ENCODE measurements at places on chromosomes 1 and 21. TPM values are rescaled to one million over a fixed set of nuclear protein-coding genes. Genes with fewer than 3 reads are reported as not detected.

The FOXE3 gene
- not detected for total RNA-seq

The SYNC gene
- 4.8 TPM for total RNA-seq

The RLF gene
- total RNA-seq: 9.0 TPM

The NLRP3 gene
- 10.3 TPM for total RNA-seq

The RCC1 gene
- total RNA-seq: 163 TPM

The SPRR1A gene
- total RNA-seq: not detected

The ASTN1 gene
- 0.33 TPM for total RNA-seq

The RBBP4 gene
- 175 TPM for total RNA-seq

The FNDC5 gene
- total RNA-seq: 1.4 TPM

The RGS18 gene
- total RNA-seq: not detected

The LCE3D gene
- not detected for total RNA-seq

The GSTM5 gene
- 0.03 TPM for total RNA-seq

The DYNLT5 gene
- total RNA-seq: not detected

The MAEL gene
- 0.13 TPM for total RNA-seq

The CXADR gene
- total RNA-seq: 14.3 TPM

The EXTL1 gene
- total RNA-seq: not detected

The SLC9C2 gene
- total RNA-seq: not detected

The GOLT1A gene
- total RNA-seq: not detected

The NCDN gene
- total RNA-seq: 57.6 TPM

The PSMG1 gene
- total RNA-seq: 157 TPM

The INSRR gene
- not detected for total RNA-seq

The GPR37L1 gene
- not detected for total RNA-seq

The INAVA gene
- not detected for total RNA-seq

The RIPPLY3 gene
- not detected for total RNA-seq

The SAMD13 gene
- 0.79 TPM for total RNA-seq

The NBPF4 gene
- total RNA-seq: not detected

The NTMT2 gene
- not detected for total RNA-seq

The FCRL5 gene
- not detected for total RNA-seq

The ADGRL4 gene
- total RNA-seq: 63.2 TPM

The ARHGEF16 gene
- total RNA-seq: 0.05 TPM

The FAM177B gene
- not detected for total RNA-seq
